Immature natural killer cell (primary cell): ENCODE measurements at places on chromosomes 5 and 9. TPM values are rescaled to one million over a fixed set of nuclear protein-coding genes. Genes with fewer than 3 reads are reported as not detected.

DNA sequence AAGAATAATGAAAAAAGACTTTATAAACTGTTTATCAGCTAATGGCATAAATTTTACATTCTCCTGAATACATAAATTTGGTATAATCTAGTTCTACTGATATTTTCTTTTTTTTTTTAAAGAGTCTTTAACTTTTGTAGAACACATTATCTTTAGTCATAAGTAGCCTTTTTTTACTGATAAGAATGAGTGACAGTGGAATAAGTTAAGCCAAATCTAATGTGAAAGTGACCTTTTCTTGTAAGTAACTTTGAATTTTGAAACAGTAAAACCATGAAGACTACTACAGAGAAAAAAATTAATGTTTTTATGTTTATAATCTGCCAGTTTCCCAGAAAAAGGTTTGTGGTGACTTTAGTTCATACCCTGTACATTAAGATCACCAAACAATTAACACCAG, 13.7 kb downstream of the CEP78 start:
- DNase-seq, result no peak

DNA sequence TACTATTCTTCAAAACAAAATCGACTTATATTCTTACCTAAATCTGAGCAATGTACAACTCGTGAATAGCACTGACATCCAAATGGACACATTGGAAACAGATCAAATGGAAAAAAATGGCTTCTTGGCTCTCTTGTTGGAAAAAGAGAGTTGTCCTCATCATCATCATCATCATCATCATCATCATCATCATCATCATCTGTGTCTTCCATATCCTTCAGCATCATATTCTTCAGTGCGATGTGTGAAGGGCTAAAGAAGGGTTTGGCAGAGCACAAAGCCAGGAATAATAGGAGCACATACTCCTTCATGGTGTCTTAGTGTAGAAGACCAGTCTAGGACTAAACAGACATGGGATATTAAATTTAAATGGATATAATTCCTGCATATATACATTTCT, 7.7 kb downstream of the ASPN start:
- no peak for DNase-seq

The ADRA1B gene
- polyA plus RNA-seq, result not detected

The NDUFA8 gene
- 79.3 TPM for polyA plus RNA-seq

GRCh38 chr9:90861380-90861779, 59.8 kb downstream of the SYK start:
- no peak for DNase-seq

The SPTLC1 gene
- 39.5 TPM for polyA plus RNA-seq

- DNase-seq, result no peak
Observed at GRCh38 chr5:96572864-96573512, 89.2 kb upstream of the CAST start.

DNA sequence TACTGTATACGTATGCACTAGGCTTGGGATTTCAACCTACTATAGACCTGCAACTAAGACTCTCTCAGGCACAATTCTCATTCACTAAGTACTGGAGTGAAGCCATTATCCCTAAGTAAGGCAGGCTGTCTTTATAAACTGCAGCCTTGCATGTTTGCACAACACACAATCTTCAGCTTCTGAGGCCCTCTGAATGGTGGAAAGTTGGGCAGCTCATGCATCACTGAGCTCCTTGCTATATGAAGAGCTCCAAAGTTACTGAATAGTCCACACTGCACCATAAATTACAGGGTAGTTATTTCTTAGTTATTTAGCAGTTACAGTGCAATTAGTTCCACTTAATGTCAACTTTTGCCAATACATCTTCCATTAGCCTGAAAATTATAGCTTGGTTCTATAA, 384.6 kb downstream of the BRINP1 start:
- DNase-seq, result no peak

- no peak for DNase-seq
Observed at GRCh38 chr5:141558150-141558549, 60.6 kb downstream of the DIAPH1 start.

DNA sequence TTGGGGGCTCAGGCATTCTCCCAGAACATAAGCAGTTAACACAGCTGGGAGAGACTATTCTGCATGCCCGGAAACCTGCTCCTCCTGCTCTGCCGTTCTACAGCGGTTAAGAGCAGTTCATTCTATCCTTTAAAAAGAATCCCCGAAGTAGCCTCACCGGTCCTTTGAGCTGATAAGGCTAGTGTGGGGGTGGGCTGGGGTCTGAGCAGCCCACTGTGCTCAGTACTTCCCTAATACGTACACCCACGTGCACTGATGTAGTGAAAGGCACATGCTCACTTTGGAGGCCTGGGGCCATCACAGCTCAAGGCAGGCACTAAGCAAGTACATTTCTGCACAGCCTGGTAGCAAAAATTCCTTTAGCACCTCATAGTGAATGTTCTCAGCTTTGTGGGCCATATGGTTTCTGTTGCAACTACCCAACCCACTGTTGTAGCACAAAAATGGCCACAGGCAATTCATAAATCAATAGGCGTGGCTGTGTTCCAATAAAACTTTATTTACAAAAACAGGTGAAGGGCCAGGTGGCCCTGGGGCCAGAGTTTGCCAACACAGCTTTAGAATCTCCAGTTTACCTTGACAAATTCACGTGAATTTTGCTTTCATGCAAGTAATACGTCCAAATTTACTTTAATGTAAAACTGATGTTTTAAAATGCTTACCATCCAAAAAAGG, 136.4 kb downstream of the ZNF354C start:
- DNase-seq, result no peak

DNA sequence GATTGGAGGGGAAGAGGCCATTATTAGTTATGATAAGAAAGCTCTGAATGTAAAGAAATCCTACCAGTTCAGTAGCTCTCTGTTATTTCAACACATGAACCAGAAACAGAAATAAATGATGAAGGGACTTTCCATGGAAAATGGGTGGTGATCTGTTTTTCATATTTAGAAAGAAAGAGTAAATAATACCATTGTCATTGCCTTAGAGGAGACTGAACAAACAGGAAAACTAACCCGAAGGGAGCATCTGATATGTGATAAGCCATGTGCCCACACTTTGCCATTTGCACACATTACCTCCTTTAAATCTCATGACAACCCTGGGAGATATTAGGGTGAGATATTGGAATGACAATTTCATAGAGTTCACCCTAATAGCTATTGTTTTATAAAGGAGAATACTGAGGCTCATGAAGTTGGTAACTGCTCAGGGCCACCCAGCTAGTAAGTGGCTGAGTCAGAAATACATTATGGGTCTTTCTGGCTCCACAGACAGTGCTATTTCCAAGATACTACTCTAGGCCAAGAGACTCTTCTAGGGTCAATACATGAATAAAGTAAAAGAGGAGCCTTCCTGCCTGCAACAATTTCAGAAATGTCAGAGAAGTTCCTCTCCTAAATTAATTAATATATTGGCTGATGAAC, 111.0 kb upstream of the SLIT3 start:
- DNase-seq, result no peak

DNA sequence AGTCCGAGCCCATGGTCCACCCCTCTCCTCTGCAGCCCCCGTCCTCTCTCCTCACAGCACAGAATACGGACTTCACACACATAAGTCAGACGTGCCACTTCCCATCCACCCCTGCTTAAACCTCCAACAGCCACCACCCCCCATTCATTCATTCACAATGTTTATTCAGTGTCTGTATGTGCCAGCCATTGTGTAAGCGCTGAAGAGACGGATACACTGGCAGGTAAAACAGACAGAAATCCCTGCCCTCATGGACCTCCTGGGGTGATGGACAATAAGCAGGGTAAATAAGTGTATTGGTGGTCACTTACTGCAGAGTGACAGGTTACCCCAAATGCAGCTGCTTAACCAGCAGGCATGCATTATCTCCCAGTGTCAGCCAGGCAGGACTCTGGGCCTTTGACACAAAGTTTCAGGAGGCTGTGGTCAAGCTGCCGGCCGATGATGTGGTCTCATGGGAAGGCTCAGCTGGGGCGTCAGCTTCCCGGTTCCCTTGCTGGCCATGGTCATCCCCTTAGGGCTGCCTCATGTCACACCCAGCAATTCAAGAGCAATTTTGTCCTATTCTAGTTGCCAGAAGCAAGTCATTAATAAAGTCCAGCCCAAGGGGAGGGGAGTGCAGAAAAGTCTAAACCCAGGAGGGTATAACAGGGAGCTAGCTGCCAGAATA, 1.8 kb upstream of the PAXX start:
- no peak for DNase-seq

DNA sequence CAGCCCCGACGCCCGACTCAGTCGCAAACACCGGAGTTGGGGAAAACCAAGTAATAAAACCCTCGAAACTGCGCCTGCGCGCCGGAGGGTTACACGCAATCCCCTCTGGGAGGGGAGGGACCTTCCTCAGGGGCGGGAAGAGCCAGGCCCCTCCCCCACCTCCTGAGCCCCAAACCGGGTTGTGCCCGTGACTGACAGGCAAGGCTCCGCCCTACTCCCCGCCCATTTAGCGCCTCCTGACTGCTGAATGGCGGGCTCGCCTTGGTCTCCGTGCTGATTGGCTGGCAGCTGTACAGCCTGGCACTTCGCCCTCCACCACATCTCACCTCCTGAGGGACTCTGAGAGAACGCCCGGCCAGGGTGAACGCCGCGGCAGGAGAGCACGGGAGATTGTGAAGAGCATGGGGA, at the start of gene PRDM9:
Gene PRDM9 (plus strand): TSS at position 332 of the 408 bp plus-strand sequence. CDS start 1,425 bp downstream, outside the sequence.
- no peak for DNase-seq

DNA sequence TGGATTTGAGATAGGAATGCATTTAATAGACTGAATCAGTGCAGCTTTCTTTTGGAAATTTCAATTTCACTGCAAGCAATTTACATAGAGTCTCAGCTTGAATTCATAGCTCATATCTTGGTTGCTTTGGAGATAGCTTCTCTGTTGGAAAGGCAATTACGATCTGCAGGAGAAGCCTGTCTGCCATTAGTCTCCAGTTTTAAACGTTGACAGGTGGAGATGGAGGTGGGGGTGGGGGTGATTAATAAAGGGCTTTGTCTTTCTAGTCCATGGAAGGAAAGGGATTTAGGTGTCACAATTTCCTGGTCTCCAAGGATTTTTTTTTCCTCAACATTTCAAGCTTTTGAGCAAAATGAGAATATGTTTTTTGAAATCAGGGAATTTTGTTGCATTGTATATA, 184.7 kb downstream of the CARTPT start:
- DNase-seq, result no peak

DNA sequence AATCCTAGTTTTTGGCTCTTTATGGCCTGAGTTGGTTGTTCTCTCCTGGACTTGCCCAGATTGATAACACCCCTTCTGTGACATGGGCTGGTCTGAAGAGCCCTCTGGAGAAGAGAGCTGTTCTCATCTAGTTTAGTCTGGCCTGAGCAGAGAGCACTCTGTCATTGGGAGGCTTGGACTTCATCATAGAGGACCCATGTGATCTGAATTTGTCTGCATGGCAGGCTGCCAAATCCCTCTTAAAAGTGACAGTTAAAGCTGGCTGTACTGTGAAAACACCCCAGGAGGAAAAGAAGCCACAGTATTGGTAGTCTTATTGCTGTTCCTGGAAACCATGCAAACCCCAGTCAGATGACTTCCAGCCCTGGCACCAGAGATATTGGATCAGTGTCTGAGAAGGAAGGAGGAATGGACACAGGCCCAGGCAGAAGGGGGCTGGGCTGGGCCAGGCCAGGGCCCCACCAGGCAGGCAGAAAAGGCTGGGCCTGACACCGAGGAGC, 3.7 kb upstream of the WDR31 start:
- no peak for DNase-seq

- DNase-seq, result no peak
Observed at GRCh38 chr5:164466033-164466432, 960.6 kb downstream of the MAT2B start.

DNA sequence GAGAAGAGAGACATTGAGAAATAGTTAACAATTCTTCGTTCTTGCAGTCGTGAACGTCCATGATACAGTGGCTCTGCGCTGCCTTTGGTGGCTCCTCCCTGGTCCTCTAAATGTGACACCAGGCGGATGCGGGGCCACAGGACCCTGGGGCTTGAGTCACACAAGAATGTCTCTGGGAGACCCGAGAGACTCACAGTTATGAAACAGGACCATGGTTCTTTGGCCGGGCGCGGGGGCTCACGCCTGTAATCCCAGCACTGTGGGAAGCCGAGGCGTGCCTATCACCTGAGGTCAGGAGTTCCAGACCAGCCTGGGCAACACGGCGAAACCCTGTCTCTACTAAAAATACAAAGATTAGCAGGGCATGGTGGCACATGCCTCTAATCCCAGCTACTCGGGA, 767 bp upstream of the ZDHHC11 start:
- DNase-seq, result no peak

- no peak for DNase-seq
Observed at GRCh38 chr9:27431543-27432147, 92.4 kb upstream of the IFNK start.

GRCh38 chr5:154197801-154198491, 7.4 kb downstream of the GALNT10 start:
- peak; percentile 77 for DNase-seq
